Foreskin melanocyte (primary cell): ENCODE measurements at places on chromosomes 7 and 10.

GRCh38 chr10:72204296-72204695 is 11.5 kb upstream of the ANAPC16 start:
- no peak for DNase-seq

GRCh38 chr7:143407287-143408251 is 1.1 kb downstream of the EPHA1 start:
- no peak for DNase-seq

DNA sequence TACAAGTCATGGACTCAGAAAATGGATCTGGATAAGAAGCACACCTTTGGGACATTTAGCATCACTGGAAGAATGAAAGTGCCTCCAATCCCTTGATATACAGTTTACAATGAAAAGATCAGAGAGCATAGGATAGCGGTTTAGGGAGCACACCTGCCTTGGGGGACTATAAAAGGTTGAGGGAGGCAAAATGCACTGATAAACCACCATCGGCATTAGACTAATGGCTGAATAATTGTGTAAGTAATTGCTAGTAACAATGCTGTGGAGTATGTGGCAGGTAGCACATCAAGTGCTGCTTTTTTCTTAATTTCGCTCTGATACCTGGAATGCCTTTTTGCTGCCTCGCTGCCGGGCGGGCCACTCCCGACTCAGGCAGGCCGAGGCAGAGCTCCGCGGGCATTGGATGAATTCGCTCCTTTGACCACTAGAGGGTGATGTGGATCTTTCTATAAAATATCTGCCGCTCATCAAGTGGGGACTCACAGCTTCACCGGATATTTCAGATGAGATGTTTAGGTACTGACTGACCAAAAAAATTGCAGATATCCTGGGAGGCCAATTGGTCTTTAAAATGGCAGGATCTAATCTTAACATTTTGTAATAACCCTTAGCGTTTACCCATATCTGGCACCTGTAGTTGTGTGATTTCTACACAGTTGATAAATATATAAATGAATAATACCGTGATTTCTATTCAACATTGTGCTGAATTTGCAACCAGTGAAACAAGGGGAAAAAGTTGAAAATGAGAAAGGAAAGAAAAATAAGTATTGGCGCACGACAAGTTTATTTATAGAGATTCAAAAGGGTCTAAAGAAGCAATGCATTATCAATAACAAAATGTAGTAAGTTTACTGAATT is 116.8 kb upstream of the PRSS1 start:
- DNase-seq, result peak; percentile 37

GRCh38 chr7:158128572-158128971 is 459.1 kb downstream of the PTPRN2 start:
- no peak for DNase-seq

- DNase-seq, result no peak
Measured at GRCh38 chr7:28067171-28067570, 113.4 kb downstream of the JAZF1 start.

DNA sequence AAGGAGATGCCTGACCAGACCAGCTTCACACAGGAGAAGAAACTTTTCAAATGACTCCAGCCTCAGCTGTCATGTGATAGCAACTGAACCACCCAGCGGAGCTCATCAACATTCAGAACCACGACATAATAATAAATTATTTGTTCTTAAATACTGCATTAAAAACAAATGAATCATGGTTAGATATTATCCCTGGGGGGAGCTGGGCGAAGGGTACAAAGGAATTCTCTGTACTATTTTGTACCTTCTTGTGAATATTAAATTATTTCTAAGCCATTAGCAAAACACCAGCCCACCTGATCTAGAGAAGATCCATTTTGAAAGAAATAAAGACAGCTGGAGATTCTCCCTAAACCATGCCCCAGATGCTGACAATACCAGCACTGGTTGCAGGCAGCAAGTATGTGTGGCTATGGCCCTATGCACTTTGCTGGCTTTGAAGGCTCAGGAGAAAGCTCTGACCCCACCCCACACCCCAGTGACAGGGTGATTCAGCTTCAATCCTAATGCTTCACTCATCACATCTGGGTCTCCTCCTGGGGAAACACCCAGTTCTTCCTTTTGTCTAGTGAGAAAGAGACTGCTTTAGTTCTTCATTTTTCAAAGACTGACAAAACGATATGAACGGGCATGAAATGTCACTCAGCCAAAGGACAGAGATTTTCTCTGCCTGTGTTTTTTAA is 45.5 kb upstream of the NKX2-3 start:
- no peak for DNase-seq
